ENCODE measurements at places on chromosomes 13 and 19.

DNA sequence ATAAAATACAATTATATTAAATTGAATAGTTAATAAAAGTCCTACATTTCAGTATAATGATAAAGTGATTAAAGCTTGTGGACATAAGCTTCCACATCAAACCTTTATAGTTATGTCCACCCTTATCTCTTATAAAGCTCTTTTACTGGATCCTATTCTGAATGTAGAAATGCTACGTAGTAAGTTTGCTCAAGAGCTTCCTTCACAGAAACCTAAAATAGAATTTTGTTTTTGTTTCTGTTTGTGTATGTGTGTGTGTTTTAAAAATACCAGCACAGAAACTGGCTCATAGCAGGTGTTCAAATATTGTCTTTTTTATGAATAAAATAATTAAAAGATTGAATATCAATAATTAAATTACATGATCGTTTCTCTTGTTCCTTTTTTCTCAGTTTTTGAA, 21.0 kb upstream of the UFM1 start:
- DNase-seq = no peak

DNA sequence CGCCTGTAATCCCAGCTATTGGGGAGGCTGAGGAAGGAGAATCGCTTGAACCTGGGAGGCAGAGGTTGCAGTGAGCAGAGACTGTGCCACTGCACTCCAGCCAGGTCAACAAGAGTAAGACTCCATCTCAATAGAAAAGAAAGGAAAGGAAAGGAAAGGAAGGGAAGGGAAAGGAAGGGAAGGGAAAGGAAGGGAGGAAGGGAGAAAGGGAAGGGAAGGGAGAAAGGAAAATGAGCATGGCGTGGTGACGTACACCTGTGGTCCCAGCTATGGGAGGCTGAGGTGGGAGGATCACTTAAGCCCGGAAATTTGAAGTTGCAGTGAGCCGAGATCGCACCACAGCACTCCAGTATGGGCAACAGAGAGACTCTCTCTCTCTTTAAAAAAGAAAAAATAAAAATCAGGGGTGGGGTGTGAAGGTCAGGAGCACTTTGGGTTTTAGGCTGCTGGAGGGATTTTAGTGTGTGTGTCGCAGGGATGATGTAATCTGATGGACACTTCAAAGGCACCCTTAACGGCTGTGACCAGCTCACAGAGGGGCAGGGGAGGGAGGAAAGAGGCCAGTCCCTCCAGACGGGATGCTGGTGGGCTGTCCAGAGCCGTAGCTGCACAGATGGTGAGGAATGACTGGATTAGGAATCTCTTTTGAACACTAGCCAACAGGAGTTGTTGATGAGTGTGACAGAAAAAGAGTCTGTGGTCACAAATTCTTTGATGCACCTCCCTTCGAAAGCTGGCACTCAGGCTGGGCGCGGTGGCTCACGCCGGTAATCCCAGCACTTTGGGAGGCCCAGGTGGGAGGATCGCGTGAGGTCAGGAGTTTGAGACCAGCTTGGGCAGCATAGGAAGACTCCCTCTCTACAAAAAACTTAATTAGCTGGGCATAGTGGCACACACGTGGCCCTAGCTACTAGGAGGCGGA, 27.6 kb downstream of the TMPRSS9 start:
- no peak for DNase-seq

DNA sequence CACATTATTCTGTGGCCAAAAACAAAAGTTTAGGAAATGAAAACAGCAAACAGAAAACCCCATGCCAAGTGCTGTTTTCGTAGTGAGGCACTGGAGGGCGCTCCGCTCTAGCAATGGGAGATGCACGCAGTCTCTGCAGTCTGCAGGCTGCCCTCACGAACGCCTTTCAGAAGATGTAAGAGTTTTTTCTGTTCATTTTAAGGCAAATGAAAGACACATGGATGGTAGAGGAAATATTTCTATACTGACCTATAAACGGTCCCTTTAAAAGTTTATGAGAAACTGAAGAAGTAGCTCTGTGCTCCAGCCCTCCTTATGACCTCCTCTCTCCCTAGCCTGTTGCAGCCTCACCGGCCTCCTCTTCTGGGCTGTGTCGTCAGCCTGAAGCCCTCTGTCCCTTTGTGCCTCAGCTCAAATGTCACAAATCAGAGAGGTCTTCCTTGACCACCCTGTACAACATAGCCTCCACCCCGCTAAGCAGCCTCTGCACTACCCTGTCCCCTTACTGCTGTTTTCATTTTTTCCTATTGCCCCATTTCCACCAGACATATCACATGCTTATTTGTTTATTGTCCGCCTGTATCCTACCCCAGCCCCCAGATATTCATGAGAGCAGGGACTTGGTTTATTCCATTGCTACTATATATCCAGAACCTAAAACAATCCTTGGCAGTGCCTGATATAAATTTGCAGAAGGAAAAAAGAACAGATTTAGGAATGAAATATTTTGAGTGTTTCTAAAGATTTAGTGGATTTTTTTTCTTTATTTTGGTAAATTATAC, 116.4 kb downstream of the TM9SF2 start:
- no peak for DNase-seq

GRCh38 chr13:78286748-78287147, 316.6 kb downstream of the POU4F1 start:
- DNase-seq = no peak

DNA sequence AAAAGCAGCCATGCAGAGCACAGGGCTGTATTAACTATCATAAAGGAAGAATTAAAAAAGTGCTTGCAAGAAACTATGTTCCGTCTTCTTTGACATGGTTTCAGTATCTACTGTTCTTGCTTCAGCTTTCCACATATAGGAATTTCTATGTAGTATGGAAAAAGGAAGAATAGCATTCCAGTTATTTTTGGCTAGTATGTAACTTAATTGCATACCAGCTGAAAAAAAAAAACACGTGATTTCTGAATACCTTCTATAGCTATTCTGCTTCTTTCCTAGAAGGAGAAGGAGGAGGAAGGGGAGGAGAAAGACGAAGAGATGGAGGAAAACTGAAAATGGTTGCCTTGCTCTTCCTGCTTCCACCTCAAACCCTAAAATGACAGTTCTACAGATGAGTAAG, 619.0 kb downstream of the KCTD12 start:
- no peak for DNase-seq

DNA sequence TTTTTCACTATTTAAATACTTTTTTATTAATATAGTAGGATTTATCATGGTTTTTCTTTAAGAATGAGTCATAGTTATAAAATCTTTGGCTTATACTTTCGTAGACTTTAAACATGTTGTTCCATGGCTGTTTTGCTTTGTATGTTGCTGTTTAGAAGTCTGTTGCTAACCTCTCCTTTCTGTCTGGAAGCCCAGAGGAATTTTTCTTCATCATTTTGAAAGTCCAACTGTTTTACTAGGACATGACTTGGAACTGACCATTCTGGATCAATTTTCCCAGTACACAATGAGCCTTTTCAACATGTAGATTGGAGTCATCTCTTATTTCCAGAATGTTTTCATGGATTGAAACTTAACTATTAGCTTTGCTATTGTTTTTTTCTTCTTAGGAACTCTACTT, 7.9 kb downstream of the CAB39L start:
- DNase-seq = no peak

DNA sequence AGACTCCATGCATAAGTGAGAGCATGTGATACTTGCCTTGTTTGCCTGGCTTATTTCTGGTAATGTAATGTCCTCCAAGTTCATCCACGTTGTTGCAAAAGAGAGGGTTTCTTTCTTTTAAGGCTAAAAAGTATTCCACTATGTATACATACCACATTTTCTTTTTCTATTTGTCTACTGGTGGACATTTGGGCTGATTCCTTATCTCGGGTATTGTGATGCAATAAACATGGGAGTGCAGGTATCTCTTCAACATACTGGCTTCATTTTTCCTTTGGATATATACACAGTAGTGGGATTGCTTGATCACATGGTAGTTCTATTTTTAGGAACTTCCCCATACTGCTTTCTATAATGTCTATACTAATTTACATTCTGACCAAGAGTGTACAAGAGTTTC, 49.6 kb upstream of the EBPL start:
- DNase-seq = no peak

GRCh38 chr19:43425567-43426392, 11.1 kb downstream of the TEX101 start:
- no peak for DNase-seq

GRCh38 chr13:30743319-30744055, 8.1 kb downstream of the ALOX5AP start:
- peak; percentile 91 for DNase-seq

GRCh38 chr13:32866921-32867320, 149.3 kb upstream of the KL start:
- DNase-seq = no peak

- DNase-seq = no peak
Measured at GRCh38 chr19:39509233-39509632, 5.7 kb upstream of the SELENOV start.

DNA sequence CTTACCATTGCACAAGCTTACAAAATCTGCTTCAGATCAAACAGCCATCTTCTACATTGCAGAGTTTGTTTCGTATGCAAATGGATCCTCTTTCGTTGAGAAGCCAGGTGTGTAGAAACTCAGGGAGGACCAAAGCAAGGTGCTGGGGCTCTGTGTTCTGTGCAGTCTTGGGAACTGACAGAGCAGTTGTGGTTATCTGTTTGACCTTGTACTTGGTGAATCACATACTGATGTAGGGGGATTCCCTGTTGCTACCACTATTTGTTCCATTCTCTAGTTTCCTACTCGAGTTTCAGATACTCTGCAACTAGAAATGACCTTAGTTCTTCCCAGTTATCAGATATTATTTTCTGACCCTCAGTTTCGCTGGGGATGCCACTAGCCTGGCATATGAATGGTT, 95.2 kb upstream of the CLDN10 start:
- DNase-seq = no peak

GRCh38 chr13:71578048-71578447, 289.0 kb downstream of the DACH1 start:
- no peak for DNase-seq

DNA sequence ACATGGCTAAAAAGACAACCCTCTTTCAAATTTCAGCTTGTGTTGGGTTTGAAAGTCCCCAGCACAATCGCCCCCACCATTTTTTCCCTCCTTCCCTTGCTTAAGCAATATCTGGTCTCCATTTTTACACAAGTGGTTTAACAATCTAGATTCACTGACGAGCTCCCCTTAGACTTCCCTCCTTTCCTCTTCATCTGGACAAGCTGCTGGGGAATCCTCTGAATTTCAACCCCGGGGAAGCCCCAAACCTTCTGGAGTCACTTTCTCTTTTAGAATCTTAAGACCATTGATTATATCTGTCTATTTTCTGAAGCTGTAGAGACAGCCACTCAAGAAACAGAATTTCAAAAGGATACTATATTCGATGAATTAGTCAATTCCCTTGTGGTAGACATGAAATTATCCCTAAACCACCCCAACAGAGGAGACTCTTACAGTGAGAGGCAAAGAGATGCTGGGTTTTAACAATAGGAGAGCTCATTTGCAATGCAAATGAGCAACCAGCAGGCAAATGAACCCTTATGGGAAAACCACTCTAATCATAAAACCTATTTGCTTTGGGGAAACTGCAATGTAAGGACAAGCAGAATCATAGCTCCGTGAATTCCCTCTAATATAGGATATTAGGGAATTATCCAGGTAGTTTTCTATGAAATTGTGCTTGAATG, 78.9 kb downstream of the TEX26 start:
- no peak for DNase-seq

GRCh38 chr13:33174931-33175330, 110.6 kb downstream of the STARD13 start:
- DNase-seq = no peak

GRCh38 chr19:37959665-37960114, 52.7 kb downstream of the SIPA1L3 start:
- DNase-seq = no peak

GRCh38 chr19:55116859-55117662, at the start of gene PPP1R12C:
PPP1R12C (minus strand) TSS chr19:55117637; CDS start chr19:55117543, 94 bp downstream.
- no peak for DNase-seq

DNA sequence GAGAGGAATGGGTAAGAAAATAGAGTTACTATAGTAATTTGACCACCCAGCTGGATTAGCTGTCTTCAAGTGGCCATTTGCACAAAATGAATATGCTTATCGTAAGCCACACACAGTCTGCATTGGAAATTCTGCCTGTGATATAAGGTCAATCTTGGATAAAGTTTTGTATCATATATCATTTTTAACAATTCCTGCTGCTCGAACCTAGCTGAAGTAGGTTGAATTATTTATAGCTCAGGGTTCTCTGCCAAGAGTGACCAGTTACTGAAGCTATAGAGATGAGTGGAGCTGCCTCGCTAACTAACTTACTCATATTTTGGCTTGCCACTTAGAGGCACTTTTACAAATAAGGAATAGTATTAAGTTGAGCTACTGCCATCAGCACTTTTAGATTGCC, 220.9 kb downstream of the RGCC start:
- peak; percentile 41 for DNase-seq

- no peak for DNase-seq
Measured at GRCh38 chr13:26220575-26220974, 1.5 kb downstream of the RNF6 start.

DNA sequence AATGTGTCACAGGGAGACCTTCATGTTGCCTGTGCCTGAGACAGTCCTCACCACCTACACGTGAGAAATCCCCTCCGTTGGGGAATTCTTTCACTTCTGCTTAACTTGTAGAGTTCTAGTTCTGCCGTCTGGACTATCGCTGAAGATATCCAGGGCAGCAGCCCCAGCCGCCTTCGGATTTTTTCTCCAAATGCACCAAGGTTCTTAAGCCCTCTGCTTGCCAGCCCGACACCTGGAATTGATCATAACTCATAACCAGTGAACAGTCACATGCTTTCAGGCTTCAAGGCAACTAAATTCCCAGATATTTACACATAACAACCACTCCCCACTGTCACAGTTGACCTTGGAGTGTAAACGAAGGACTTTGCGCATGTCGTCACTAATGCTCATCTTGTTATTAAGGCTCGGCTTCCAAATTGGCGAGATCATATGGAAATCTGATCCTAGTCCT, 114.4 kb downstream of the RAB20 start:
- DNase-seq = no peak
